ENCODE measurements at places on chromosomes 5 and 9. TPM values are rescaled to one million over a fixed set of nuclear protein-coding genes. Genes with fewer than 3 reads are reported as not detected.

LCN12 gene
- total RNA-seq, result 1.9 TPM

IER5L gene
- 1.6 TPM for total RNA-seq

TRIM36 gene
- total RNA-seq, result 0.17 TPM

NFIB gene
- total RNA-seq, result not detected

SV2C gene
- not detected for total RNA-seq

RETREG1 gene
- 20.0 TPM for total RNA-seq

ZNF189 gene
- 5.7 TPM for total RNA-seq

FAM174A gene
- 3.1 TPM for total RNA-seq

RMRP gene
- 7,381 TPM for total RNA-seq
